ENCODE measurements at places on chromosomes 12 and 14.

GRCh38 chr14:36671149-36671548 is 9.5 kb downstream of the PAX9 start:
- no peak for DNase-seq

DNA sequence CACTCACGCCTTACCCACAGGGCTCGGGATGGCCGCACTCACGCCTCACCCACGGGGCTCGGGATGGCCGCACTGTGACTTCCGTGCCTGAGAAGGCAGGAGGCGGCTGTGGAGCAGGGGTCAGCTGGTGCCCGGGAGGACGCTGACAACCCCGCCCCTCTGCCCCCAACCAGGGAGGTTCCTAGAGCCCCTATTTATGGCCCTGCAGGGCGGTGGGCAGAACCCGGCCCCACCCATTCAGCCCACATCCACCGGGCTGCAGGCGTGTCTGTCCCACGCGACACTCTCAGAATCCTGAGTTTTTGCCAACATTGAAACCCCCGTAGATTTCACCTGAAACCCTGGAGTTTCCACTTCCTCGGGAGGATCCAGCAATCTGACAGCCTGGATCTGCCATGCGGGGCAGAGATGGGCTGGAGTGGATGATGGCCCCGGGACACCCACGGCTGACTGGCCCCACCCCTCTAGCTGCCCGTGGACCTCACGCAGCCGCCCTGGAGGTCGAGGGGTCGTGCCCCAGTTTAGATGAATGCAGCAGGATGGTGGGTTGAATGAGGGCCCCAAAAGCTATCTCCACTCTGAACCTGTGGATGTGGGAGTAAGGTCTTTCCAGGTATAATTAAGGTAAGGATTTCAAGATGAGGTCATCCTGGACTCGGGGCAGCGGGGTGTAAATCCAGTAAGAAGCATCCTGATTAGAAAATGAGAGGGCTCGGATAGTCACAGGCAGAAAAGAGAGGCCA is 20.4 kb downstream of the GALNT9 start:
- no peak for DNase-seq

DNA sequence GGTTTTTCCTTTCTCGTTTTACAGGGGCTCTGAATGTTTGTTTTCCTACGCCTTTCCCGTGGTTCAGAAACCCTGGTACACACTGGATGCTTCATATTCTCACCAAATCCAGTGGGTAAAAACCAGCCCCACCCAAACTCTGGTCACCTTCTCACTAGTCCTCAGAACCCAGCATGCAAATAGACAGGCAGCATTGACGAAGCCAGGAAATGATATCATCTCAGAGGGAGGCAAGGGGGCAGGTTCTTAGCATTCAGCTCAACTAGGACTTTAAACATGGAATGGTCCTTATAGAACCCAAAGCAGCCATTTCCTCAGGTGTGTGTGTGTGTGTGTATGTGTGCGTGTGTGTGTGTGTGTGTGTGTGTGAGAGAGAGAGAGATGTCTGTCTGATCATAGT is 142.0 kb downstream of the KCNK10 start:
- DNase-seq, result no peak

GRCh38 chr12:4293299-4293965 is 19.9 kb downstream of the CCND2 start:
- no peak for DNase-seq

DNA sequence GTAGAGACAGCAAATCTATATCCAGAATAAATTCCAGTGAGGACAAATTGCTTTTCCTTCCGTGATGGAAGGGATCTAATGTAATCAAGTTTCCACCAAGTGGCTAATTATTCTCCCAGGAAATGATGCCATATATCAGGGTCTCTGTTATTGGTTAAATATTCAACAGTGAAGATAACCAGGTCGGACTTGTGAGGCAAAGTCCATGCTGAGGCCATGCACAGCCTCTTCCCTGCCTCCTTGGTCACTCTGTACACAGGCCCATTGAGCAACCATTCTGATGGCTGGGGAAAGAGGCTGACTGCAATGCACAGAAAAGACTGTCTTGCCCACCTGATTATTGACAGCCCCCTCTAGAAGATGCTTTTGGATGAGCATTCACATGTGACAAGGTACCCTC is 90.1 kb downstream of the TNFAIP2 start:
- no peak for DNase-seq

DNA sequence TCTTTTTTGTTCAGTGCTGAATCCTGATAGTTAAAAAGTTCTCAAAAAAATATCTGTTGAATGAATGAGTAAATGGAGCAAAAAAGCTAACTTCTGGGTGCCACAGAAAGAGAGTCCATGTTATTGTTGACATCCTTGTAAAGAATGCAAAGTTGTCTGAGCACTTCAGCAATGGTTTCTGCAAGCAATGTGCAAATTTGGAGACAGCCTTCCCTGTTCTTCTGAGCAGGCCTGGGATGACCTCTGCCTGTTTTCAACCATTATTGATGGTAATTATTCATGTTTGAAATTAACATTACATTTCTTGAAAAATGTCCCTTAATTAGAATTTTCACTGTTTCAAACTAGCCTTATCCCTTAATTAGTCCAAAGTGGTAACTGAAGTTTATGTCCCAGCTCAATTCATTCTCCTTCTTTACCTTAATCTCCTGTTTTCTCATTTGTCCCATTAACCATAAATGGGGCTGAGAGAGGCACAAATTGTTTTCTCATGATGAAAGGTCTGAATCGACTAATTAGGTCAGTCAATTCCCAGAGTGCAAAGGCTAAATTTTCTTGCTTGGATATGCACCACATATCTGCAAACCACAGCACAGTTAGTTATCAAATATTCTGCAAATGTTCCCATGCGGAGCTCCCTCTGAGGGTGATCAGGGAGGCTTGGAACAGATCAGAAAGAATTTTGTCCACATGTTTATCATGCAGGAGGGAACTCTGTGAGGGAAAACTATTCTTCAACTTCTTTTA is 139.4 kb upstream of the KRR1 start:
- no peak for DNase-seq

GRCh38 chr12:8941691-8942478 is 7.6 kb downstream of the M6PR start:
- DNase-seq, result no peak

DNA sequence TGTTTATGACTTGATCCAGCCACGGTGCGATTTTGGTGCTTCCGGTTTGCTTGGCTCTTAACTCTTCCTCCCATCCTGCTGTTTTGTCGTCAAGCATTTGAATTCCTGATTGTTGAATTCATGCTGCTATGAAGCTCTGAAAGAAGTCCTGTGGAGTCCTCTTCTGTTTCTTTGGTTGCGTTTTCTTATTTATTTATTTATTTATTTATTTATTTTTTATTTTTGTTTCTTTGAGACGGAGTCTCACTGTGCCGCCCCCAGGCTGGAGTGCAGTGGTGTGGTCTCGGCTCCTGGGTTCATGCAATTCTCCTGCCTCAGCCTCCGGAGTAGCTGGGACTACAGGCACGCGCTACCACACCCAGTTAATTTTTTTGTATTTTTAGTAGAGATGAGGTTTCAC is 3.0 kb upstream of the MTA1 start:
- no peak for DNase-seq

GRCh38 chr14:56979936-56980335 is 169.7 kb upstream of the OTX2 start:
- no peak for DNase-seq

- no peak for DNase-seq
Measured at GRCh38 chr12:130687190-130687589, 28.9 kb downstream of the RIMBP2 start.

DNA sequence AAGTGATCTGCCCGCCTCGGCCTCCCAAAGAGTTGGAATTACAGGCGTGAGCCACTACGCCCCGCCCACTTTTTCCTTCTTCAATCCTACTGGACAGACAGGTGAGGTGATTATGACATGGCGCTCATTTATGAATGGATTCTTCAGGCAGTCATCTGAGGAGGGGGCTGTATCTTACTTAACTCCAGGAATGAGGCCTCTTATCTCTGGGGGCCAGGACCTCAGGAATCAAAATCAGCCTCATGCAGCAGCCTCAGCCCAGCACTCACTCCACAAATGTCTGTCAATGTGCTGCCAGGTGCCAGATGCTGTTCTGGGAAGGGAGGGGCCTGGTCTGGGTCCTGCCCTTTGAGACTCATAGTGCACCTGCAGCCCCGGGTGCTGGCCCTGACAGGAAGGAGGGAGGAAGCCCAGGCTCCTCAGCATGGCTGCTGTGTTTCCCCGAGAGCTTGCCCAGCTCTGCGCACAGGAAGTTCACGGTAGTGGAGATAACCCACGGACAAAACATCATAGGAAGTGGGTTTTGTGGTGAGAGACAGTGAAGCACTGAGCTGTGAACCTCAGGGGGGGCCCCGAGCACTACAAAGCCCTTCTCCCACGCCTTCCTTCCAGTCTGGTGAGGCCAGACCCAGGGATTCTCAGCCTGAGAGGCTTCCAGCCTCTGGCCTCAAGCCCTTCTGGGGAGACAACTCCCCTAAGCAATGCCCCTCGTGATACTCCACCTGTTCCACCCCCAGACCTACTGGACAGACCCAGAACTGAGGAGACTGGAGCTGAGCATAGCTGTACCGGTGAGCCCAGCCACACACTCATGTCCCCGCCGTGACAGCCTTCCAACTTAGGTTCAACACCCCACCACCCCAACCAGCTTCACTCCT is 22.3 kb downstream of the GALNT6 start:
- peak; percentile 99 for DNase-seq

DNA sequence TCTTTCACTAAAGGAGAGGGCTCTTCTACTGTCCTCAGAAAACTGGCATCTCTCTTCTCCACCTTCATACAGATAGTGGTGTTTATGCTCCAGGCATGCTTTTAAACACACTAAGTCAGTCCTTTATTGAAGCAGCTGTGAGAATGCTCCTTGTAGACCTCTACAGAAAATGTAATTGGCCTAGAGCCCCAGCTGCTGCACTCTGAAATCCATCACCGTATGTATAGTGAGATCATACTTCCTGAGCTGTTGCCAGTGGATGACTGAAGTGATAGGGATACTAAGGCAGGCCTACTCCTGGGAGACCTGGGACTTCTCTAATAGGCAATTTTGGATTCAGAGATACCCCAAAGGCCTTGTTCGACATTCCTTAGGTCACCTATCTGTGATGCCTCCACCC is 535.4 kb downstream of the RPS29 start:
- no peak for DNase-seq

DNA sequence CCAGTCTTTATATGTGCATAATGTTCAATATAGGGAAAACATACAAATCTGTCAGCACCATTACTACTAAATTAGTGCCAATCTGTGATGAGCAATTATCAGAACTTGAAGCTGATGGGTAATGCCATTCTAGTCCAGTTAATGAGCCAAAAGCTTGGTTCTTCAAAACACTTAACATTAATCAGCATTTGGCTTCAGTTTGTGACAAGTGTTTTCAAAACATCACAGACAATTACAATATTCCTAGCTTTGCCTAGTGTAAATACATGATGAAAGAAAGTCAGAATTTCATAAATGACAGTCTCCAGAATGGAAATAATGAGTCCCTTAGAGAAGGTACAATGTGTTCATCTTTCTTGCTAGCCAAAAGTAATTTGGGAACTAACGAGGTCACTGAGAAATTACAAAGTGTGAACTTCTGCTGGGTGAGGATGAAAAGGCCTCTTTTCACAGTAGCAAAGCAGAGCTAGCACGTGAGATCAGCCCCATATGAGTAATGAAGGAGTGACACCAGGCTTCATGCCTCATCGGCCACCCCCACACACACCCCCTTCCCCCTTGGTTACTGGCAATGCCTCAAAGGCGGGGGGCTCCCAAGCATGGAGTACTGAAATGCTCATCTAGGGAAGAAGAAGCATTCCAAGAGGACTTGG is 180.6 kb upstream of the EEA1 start:
- no peak for DNase-seq

GRCh38 chr14:70833884-70834283 is 24.6 kb upstream of the MAP3K9 start:
- no peak for DNase-seq
